ENCODE measurements at places on chromosomes 7 and 10.

- DNase-seq = no peak
These were observed 595 bp upstream of the SUN1 start for GRCh38 chr7:831596-832166.

GRCh38 chr7:28005075-28005846 lies 175.3 kb downstream of the JAZF1 start:
- no peak for DNase-seq

GRCh38 chr10:52004342-52004949 lies 305.1 kb upstream of the CSTF2T start:
- peak; percentile 34 for DNase-seq

DNA sequence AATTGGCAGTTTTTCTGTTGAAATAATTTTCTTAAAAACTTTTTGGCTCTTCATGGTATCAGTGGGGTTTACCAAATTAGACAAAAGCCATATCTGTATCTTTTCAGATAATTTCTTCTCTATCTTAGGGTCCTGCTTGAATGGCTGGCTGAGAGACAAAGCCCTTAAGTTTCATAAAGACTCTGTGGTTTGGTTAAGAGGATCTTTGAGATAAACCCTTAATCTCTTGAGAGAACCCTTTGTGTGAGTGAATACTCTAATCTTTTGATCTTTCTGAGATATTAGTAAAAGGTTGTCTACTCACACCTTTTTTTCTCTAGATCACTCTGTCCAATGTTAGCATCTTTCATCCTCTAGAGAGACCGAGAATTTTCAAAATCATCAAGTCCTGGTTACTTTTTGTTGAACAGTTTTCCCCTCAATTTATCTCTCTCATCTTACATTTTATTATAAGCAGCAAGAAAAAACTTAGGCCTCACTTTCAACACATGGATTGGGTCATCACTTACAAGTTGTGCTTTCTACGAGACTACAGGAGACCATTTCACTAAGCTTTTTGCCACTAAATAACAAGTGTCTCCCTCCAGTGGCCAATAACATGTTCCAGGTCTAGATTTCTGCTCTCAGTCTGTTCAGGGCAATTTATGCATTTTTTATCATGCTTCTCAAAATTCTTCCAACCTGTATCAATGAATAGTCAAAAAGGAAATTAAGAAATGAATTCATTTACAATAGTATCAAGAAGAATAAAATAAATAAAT lies 28.4 kb downstream of the DNAJC9 start:
- no peak for DNase-seq

GRCh38 chr10:69835233-69835632 lies 33.5 kb downstream of the COL13A1 start:
- DNase-seq = no peak

GRCh38 chr7:50335230-50335794 lies 30.8 kb downstream of the IKZF1 start:
- no peak for DNase-seq

DNA sequence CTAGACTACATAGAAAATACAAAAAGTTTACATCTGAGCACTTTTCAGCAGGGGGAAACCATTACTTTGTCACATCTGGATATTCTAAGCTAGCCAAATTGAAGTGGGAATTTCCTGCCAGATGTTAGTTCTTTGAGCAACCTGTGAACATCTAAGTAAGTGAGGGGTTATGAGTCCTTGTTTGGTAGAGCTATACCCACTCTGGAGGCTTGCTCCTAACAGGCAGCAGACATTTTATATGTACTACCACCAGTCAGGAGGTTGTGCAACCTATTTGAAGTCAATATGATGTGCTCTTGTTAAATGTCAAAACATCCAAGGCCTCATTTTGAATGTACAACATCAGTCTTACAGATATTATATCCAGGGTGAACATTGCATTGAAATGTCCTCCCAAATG lies 143.3 kb upstream of the KAT6B start:
- no peak for DNase-seq

DNA sequence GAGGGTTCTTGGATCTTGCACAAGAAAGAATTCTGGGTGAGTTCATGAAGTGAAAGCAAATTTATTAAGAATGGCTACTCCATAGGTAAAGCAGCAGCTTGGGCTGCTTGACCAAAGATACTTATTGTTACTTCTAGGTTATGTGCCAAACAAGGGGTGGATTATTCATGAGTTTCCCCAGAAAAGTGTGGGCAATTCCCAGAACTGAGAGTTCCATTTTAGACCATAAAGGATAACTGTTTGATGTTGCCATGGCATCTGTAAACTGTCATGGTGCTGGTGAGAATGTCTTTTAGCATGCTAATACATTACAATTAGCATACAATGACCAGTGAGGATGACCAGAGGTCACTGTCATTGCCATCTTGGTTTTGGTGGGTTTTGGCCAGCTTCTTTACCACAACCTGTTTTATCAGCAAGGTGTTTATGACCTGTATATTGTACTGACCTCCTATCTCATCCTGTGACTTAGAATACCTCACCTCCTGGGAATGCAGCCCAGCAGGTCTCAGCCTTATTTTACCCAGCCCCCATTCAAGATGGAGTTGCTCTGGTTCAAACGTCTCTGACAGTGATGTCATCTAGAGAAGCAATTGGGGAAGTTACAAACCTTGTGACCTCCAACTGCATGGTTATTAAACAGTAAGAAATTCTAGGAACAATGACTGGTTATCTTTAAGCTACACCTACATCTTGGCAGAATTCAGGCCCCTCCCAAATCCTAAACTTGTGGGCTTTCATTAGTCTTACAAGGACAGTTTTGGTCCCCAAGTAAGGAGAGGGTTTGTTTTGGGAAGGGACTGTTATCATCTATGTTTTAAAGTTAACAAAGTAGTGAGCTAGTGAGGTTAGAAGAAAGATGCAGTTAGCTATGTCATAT lies 48.0 kb upstream of the INHBA start:
- no peak for DNase-seq

DNA sequence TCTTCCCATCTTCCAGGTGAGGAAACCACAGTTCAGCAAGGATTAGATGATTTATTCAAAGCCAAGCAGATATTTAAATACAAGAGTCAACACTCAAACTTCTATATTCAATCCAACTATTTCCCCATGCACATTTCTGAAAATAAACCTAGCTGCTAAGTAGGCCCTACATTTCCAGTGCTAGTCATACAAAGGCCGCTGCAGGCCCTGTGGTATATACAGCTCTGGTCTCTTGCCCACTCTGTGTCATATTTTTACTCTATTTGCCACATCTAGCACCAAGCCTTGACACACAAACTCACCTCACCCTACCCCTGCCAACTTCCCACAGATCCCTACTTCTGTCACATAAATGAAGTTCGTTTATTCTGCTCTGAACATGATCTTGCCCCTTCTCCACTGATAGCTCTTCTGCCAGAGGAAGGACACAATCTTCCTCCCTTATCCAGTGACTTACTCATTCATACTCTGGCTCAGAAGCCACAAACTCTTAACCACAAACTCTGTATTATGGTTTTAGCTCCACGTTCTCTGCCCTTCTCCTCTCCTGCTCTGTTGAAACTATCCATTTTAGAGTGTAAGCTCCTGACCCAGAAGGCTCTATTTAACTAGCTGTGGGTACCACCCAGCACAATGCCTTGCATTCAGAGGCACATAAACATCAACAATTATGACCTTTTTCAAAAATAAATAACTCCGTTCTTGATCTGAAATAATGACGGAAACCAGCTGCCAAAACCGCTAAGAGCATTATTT lies 180.7 kb downstream of the CPEB3 start:
- DNase-seq = no peak

- no peak for DNase-seq
These were observed 471.5 kb downstream of the GFRA1 start for GRCh38 chr10:115801457-115801856.

- no peak for DNase-seq
These were observed 27.4 kb upstream of the GOT1 start for GRCh38 chr10:99457813-99458212.

DNA sequence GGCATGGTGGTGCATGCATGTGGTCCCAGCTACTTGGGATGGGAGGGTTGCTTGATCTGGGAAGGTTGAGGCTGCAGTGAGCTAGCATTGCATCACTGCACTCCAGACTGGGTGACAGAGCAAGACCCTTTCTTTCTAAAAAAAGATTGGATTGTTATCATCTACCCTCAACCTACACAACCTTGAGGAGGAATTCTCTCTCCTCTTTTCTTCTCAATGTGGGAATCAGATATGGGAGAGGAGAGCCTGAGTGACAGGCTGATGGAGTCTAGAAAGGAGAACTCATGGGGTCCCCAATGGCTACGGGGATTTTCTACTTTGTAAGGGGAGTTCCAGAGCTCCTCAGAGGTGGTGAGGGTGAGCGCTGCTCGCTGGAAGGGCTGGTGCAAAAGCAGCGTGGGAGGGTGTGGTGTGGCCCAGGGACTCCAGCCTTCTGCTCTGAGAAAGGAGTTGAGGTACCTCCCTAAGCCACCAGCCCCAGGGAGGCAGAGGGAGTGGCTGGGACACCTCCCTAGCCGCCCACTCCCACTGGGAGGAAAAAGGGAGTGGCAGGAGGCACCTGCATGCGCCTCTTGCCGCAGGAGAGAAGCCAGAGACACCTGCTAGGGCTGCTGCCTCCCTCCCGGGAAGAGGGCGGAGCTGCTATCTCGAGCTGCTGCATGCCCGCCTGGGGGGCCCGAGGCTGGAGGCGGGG lies 48.4 kb downstream of the GATA3 start:
- no peak for DNase-seq

GRCh38 chr10:128657548-128657947 lies 531.3 kb upstream of the MKI67 start:
- DNase-seq = no peak

GRCh38 chr7:30613366-30614325 lies 19.0 kb downstream of the GARS1 start:
- no peak for DNase-seq

DNA sequence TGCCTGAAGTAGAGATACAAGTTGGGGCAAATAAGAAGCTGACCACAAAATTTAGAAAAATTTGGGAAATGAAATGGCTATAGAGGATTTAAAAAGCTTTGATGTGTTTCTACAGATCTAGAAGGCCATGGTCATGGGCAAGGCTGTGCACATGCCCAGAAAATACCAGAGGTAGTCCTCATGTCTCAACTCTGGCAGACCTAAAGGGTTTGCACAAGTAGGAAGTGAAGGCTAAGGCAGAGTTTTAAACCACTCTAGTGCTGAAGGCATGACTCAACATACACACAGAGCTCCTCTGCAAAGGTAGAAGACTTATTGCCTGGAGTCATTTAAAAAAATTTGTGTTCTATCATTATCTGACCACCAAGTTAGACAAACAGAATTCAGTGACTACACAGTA lies 364.6 kb downstream of the CCSER2 start:
- DNase-seq = no peak

DNA sequence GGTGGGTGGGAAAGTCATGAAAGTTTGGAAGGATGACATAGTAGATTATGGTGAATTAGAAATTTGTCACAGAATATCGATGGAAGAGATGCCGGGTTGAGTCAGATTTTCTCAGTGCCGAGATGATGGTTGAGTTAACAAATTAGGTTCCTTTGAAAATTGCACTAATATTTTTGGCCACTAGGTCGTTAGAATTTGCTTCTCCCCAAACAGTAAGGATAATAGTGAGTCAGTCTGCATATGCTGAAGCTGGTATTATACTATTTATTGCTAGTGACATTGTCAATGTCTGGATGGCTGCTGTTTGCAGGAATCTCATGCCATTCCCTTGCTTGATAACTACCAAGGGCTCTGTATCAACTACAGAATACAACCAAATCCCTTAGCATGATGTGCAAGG lies 37.7 kb upstream of the MINDY3 start:
- no peak for DNase-seq

DNA sequence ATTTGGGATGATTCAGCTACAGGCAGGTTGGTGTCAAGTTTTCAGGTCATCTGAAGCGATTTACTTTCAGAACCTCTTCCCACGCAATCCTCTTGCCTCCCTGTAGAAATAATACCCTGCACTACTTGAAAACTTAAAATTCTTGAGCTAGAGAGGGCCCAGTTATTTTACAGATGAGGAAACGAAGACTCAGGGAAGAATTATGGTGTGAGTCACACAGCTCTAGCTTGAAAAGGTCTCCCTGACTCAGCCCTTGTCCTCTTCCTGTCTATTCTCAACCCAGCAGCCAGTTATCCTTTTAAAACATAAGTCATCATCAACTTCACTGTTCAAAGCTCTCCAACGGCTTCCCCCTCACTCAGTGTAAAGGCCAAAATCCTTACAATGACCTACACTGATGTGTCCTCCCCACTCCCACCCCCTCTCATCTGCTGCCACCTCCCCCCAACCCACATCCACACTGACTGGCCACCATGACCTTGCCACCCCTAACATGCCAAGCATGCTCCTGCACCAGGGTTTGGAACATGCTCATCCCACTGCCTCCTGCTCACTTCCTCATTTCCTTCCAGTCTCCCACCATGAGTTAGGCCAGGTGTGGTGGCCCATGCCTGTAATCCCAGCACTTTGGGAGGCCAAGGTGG lies 3.4 kb downstream of the DNMBP start:
- no peak for DNase-seq

DNA sequence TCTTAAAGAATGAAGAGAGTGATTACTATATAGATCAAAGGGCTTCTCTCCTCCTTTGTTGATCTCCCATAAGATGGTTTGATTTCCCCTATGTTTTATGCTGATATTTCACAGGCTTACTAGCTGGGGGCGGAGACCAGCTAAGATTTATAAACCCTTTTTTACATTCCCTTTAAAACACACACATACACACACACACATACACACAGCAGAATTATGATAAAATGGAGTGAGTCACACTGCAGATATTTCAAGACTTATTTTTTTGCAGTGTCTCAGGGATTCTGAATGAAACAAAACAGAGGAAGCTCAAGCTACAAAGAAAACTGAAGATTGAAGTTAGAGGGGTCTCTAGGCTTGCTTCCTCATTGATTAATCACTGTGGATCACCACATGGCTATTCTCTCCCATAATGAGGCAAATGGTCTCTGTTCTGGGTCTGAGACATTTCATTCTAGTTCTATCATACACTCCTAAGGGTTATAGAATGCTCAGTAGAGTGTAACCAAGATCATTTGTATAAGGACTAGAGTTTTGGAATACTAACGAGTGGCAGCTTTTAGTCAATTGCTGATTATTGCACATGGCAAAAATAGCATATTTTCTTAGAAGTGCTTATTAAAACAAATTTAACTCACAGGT lies 18.6 kb downstream of the INA start:
- DNase-seq = no peak

DNA sequence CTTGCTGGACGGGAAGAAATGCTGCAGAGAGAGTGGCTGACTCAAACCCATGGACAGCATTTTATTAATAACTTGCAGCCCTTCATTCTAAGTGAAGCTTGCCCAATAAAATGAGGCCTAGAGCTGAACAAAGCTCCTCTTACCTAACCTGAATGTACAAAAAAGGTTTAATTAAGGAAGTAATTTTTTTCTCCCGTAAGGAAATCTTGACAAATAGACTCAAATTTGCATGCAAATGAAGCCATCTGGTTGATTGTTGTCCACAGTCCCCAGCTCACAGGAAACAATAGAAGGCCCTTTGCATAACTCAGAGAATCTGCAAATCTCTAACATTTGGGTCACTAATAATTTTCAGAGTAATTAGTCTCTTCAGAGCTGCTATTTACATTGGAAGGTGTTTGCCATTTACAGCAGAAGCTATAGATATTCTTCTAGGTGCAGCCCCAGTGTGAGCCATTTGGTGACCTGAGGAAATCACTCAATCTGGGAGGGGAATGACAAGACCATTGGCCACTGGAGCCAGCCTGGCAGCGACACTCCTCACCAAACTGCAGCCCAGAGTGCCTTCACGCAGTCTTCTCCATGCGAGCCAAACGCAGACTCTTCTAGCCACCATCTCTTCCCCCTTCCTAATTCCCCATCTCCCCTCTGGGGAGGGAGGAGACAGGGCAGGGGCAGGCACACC lies 483.0 kb upstream of the C7orf33 start:
- DNase-seq = no peak

GRCh38 chr7:89757910-89758309 lies 396.4 kb upstream of the STEAP1 start:
- DNase-seq = peak; percentile 67

All from Ammon's horn (tissue), 1 donor.